ENCODE measurements at places on chromosomes 7 and 10. TPM values are rescaled to one million over a fixed set of nuclear protein-coding genes. Genes with fewer than 3 reads are reported as not detected.

Gene VIPR2
- 2.5 TPM for polyA plus RNA-seq

DNA sequence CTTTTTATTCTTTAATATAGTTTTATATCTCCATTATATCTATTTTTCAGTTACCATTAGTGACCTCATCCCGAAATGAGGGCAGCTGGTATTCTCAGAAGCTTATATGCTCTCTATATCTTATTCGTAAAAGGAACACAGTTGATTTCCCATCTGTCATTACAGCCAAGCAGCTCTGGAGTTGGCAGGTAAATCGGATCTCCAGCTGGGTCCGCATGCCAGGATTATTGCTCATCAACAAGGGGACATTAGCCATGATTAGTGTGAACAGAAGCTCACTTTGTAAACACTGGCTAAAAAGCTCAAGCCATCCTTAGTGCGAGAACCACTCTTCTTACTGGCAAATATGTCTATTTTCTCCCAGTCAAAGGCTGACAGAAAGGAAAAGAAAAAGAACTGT, 180.3 kb downstream of the NPSR1 start:
- DNase-seq: no peak

- DNase-seq: no peak
Observed at GRCh38 chr7:152597507-152597906, 78.4 kb downstream of the XRCC2 start.

DNA sequence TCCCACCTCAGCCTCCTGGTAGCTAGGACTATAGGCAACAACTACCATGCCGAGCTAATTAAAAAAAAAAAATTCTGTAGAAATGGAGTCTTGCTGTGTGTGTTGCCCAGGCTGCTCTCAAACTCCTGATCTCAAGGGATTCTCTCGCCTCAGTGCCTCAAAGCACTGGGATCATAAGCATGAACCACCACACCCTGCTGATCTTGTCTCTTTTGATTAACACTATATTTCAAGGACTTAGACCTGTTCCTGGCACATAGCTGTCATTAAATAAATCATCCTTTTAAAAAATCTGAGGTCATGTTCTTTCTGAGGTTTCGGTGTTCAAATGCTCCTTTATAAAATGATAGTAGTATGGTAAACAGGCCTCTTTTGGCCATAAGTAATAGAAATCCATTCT, 4.8 kb downstream of the PALS2 start:
- no peak for DNase-seq

DNA sequence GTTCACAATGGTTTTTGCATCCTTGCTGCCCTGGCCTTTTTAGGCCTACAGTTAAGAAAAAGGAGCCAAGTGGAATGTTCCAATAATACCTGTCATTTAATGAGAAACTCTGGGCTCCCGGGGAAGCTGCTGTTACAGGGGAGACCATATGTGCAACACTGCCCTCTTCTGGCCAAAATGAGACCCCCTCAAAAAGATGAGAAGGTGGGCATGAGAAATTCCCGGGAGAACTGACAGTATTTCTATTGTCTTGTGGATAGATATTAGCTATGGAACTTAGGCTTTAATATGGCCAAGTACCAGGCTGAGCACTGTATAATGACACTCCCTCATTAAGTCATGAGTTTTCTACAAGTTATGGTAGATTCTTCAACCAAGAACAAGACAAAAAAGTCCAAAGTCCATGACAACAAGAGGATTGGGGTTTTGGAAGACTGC, 99.4 kb downstream of the CCDC3 start:
- peak; percentile 68 for DNase-seq

Data from right renal cortex interstitium (tissue), 3 donors.